ENCODE measurements at places on chromosomes 2 and 18. TPM values are rescaled to one million over a fixed set of nuclear protein-coding genes. Genes with fewer than 3 reads are reported as not detected.

- no peak for DNase-seq
Measured at GRCh38 chr2:128413014-128413717, 94.5 kb upstream of the HS6ST1 start.

Gene LOXL3
- total RNA-seq: 1.2 TPM

Gene SERPINB13
- total RNA-seq: not detected

GRCh38 chr2:176099159-176099727 is 352 bp upstream of the HOXD12 start:
- no peak for DNase-seq

GRCh38 chr18:55833543-55833942 is 245.6 kb upstream of the TCF4 start:
- no peak for DNase-seq

DNA sequence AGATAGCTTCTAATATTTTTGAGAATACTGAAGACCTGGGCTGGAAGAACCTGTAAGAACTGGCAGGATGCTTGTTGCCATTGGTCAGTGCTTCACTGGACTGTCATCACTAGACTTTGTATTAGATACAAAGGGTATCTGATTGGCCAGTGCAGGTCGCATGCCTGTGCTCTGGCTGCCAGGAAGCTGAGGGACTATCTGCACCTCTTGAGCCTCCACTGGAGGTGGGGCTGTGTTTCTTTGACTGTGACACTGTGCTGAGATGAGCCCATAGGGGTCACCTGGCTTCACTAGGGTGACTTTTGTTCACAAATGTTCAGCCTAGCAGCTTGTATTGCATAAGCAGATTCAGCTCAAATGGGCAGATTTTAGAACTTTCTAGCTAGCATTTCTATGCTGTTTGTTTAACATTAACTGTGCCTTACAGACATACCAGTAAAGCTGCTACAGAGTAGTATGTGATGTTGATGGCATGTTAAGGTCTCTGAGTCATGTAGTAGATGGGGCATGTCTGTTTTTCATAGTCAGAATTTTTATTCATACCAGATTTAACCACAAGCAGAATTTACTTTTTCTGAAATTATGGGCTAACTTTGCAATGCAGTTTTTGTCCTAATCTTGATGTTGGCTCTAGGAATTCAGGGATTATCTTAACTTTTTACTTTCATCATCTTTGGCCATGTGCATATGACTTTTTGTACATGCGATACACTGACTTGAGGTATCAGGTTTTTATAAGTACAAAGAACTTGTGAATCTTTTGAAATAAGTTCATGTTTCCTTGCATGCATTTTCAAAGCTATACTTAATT is 56.1 kb downstream of the RHBDD1 start:
- DNase-seq: no peak
